ENCODE measurements at places on chromosomes 4 and X.
A peak's percentile ranks its signal among the peaks of the same experiment; 100 is the strongest.

GRCh38 chrX:19347916-19348315 lies 4.2 kb downstream of the PDHA1 start:
- peak overlapping the region; percentile 27 for H3K27ac ChIP-seq
- no peaks in the 10 kb centered on the region for H3K36me3 ChIP-seq
- peak; percentile 60 for DNase-seq
- H3K4me1 ChIP-seq: peaks cover 15% of the 10 kb centered on the region
- no peaks in the 10 kb centered on the region for H3K27me3 ChIP-seq

GRCh38 chr4:152149745-152150144 lies 386.1 kb downstream of the FBXW7 start:
- DNase-seq: no peak
- no peaks in the 10 kb centered on the region for H3K4me1 ChIP-seq
- no peak overlapping the region for H3K4me3 ChIP-seq

GRCh38 chr4:147981305-147981704 lies 249.4 kb downstream of the ARHGAP10 start:
- H3K27me3 ChIP-seq: no peaks in the 10 kb centered on the region
- H3K36me3 ChIP-seq: no peaks in the 10 kb centered on the region
- peak overlapping the region; percentile 34 for H3K27ac ChIP-seq
- peak; percentile 78 for DNase-seq

GRCh38 chr4:71262161-71262560 lies 76.7 kb upstream of the SLC4A4 start:
- H3K27me3 ChIP-seq: no peaks in the 10 kb centered on the region
- no peak overlapping the region for H3K27ac ChIP-seq
- no peaks in the 10 kb centered on the region for H3K36me3 ChIP-seq
- H3K4me1 ChIP-seq: peaks cover 22% of the 10 kb centered on the region

GRCh38 chrX:13419276-13419675 lies 99.4 kb upstream of the ATXN3L start:
- no peaks in the 10 kb centered on the region for H3K36me3 ChIP-seq
- H3K27ac ChIP-seq: peak overlapping the region; percentile 69
- no peak for DNase-seq

- no peaks in the 10 kb centered on the region for H3K27me3 ChIP-seq
- H3K36me3 ChIP-seq: no peaks in the 10 kb centered on the region
- no peak for DNase-seq
- H3K4me3 ChIP-seq: no peak overlapping the region
- no peak overlapping the region for H3K27ac ChIP-seq
- H3K4me1 ChIP-seq: peaks cover 10% of the 10 kb centered on the region
These were observed 200.6 kb upstream of the PGRMC2 start for GRCh38 chr4:128488055-128488705.

- no peaks in the 10 kb centered on the region for H3K27me3 ChIP-seq
These were observed 152.7 kb upstream of the AADAT start for GRCh38 chr4:170242471-170242870.

DNA sequence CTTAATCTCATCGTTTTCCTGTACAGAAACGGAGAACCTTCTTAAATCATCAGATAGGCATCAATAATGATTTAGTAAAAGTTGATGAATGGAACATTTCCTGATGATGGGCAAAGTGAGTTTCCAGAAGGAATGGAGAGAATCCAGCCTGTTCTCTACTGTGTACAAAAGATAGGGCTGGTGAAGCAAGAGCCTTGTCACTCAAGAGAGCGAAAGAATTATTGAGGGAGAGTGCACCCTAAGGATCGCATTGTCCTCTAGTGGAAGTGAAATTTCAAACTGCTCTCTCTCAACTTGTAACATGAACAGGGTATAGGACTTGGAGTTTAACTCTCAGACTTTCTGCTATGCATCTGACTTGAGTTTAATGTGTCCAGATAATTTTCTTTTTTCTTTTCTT lies 69.6 kb downstream of the CDS1 start:
- H3K27me3 ChIP-seq: no peaks in the 10 kb centered on the region
- H3K4me3 ChIP-seq: no peak overlapping the region
- H3K4me1 ChIP-seq: no peaks in the 10 kb centered on the region
- no peak overlapping the region for H3K27ac ChIP-seq
- H3K36me3 ChIP-seq: no peaks in the 10 kb centered on the region
- DNase-seq: no peak

DNA sequence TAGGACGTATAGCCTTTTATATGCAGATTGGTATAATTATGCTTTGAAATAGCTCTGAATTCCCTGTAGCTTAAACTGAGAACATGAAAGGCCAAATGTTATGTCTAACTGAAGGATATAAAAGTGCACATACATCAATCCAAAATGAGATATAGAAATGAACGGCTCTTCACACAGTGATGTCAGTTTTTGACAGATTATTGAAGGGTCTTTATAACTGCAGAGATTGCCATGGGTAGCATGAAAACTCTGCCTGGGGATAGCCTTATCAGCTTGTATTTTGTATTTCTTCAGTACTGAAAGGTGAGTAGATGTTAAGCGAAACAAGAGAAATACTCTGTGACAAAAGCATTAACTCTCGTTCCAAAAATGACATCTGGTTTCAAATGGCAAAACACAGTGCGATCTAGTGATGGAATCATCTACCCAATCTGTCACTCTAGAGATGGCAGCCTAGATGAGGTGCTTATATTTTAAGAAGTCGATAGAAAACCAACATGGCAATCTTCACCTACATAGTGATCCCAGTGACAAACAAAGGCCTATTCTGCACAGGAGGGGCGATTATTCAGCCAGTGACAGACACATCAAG lies 59.7 kb downstream of the PCDH10 start:
- H3K4me1 ChIP-seq: no peaks in the 10 kb centered on the region
- DNase-seq: no peak
- no peaks in the 10 kb centered on the region for H3K36me3 ChIP-seq
- H3K27ac ChIP-seq: no peak overlapping the region

GRCh38 chrX:13469963-13470684 lies 99.3 kb upstream of the EGFL6 start:
- H3K27ac ChIP-seq: no peak overlapping the region
- H3K36me3 ChIP-seq: no peaks in the 10 kb centered on the region
- peaks cover 19% of the 10 kb centered on the region for H3K4me1 ChIP-seq
- H3K27me3 ChIP-seq: no peaks in the 10 kb centered on the region
- peak; percentile 66 for DNase-seq
- no peak overlapping the region for H3K4me3 ChIP-seq

DNA sequence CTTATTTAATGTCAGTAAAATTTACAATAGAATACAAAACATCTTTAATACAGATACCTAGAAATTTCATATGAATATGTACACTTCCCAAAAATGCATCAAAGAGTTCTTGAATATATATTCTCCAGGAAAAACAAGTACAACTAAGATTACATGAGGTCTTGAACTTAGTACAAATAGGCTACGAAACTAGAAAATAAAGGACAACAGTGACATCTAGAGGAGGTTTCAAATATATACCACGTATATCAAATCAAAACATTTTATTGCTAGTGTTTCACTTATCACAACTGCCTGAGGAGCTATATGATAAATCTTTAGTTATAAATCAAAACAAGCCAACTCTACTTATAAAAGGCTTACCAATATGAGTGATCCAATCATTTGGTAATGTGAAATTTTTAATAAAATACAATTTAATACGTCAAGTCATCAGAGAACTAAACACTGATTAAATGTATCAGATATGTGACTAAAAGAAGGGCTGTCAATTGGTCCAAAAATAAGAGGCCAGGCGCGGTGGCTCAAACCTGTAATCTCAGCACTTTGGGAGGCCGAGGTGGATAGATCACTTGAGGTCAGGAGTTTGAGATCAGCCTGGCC lies 36.6 kb downstream of the ANAPC10 start:
- no peak overlapping the region for H3K27ac ChIP-seq
- H3K27me3 ChIP-seq: no peaks in the 10 kb centered on the region
- no peaks in the 10 kb centered on the region for H3K4me1 ChIP-seq
- H3K4me3 ChIP-seq: no peak overlapping the region
- no peaks in the 10 kb centered on the region for H3K36me3 ChIP-seq

DNA sequence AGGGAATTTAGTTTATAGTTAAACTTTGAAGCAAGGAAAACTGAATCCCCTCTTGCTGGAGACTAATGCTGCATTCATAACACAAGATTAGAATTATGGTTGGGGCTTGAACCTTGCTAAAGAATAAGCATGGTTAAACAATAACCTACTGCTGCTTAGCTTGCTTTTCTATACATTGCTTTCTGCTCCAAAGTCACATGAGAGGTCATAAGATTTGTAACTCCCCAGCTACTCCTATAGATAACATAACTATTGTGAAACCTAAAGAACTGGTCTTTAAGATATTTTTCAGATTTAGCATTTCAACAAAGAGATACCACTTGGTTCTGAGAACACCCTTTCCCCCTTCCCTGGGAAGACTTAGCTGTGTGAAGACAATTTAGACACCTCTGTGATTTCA lies 17.1 kb upstream of the HADH start:
- H3K36me3 ChIP-seq: no peaks in the 10 kb centered on the region
- DNase-seq: no peak
- H3K27me3 ChIP-seq: no peaks in the 10 kb centered on the region
- no peaks in the 10 kb centered on the region for H3K4me1 ChIP-seq

DNA sequence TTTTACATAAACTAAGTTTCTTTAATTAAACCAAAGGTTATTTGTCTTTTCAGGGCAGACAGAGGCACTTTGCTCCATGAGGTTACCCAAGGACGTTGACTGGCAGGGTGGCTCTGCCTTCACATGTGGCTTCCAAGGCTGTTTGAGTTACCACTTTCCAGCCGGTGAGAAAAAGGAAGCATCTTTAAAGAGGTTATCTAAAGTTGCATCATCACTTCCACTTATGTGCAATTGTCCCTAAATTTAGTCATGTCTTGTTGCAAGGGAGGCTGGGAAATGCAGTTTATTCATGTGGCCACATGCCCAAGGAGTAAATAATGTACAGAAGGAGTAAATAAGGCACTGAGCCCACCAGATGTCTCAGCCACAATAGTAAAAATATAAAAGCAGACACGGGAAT lies 29.0 kb upstream of the RAP1GDS1 start:
- H3K27me3 ChIP-seq: no peaks in the 10 kb centered on the region
- no peak overlapping the region for H3K27ac ChIP-seq
- H3K4me1 ChIP-seq: no peaks in the 10 kb centered on the region
- no peaks in the 10 kb centered on the region for H3K36me3 ChIP-seq

DNA sequence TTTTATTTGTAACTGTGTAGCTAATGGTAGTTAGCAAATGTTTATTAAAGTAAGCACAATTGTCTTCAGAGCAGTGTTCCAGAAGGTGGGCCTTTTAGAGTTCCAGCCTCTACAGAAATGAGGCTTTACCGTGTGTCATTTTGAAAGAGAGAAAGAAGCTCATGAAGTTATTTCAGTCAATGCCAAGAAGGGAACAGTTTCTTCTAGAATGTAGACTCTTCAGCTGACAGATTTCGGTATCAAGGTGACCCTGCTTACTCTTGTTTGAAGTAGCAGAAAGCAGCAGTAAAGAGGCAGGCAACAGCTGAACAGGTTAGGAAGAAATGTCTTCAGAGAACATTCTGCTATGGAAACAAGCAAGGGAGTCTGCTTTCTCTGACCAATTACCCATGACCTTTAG lies 93.6 kb downstream of the TASL start:
- H3K4me3 ChIP-seq: no peak overlapping the region
- no peak for DNase-seq
- no peaks in the 10 kb centered on the region for H3K36me3 ChIP-seq
- H3K27me3 ChIP-seq: no peaks in the 10 kb centered on the region

GRCh38 chrX:15366506-15367352 lies 17.5 kb downstream of the VEGFD start:
- H3K27ac ChIP-seq: no peak overlapping the region
- no peak overlapping the region for H3K4me3 ChIP-seq
- no peaks in the 10 kb centered on the region for H3K27me3 ChIP-seq
- H3K36me3 ChIP-seq: no peaks in the 10 kb centered on the region
- H3K4me1 ChIP-seq: no peaks in the 10 kb centered on the region

- no peaks in the 10 kb centered on the region for H3K27me3 ChIP-seq
- no peaks in the 10 kb centered on the region for H3K36me3 ChIP-seq
- no peak for DNase-seq
- no peak overlapping the region for H3K4me3 ChIP-seq
- H3K4me1 ChIP-seq: no peaks in the 10 kb centered on the region
These were observed 194.6 kb downstream of the MAML3 start for GRCh38 chr4:139959396-139959795.

GRCh38 chrX:20144491-20144890 lies 2.9 kb upstream of the EIF1AX start:
- DNase-seq: peak; percentile 66
- H3K4me1 ChIP-seq: peaks cover 3% of the 10 kb centered on the region

DNA sequence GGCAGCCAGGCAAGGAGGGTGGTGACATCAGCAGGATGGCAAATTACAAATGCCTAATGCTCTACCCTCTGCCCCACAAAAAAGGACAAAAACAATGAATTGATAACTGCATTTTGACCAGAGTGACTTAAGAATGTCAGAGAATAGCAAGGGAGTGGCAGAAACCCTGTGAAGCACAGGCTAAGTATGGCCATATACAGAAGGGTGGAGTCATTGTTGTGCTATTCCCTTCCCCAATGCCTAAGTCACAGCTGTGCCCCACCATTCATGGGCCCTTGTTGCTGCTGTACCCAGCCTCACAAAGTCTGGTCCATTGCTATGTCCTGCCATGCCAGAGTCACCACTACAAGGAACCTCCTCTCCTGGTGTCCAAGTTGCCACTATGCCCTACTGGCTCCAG lies 123.1 kb downstream of the NEK1 start:
- H3K4me3 ChIP-seq: no peak overlapping the region
- H3K27me3 ChIP-seq: no peaks in the 10 kb centered on the region
- DNase-seq: no peak
- H3K36me3 ChIP-seq: no peaks in the 10 kb centered on the region
- H3K27ac ChIP-seq: no peak overlapping the region

DNA sequence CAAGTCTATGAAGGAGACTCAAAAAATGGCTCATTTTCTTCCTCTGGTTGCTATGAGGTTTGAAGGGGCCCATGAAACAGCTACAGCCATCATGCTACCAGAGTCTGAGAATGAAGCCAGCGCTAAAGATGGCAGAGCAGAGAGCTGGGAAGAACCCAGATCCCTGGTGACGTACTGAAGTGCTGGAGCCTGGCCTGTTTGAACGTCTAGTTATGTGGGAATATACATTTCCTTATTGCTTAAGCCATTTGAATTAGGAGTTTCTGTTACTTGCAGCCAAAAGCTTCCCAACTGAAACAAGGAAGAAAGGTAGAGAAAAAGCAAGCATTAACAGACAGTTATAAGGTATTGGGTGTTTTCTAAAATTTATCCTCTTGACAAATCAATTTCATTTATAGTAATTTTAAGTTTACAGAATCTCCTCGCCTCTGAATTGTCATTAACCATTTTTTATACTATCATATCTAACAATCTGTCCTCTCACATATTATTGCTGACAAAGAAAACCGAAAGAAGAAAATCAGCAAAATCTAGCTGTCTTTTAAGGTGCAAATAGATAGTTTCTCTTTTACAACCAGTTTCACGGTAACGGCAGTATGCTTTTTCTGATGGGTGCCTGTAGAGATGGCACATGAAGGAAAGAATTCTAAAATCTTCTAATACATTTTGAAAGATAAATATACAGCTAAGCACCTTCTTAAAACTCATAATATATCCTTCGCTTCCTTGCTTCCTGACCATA lies 8.9 kb upstream of the COQ2 start:
- H3K4me1 ChIP-seq: no peaks in the 10 kb centered on the region
- DNase-seq: no peak
- no peak overlapping the region for H3K4me3 ChIP-seq
- H3K27me3 ChIP-seq: no peaks in the 10 kb centered on the region
- H3K27ac ChIP-seq: no peak overlapping the region
- no peaks in the 10 kb centered on the region for H3K36me3 ChIP-seq

- H3K27me3 ChIP-seq: no peaks in the 10 kb centered on the region
- DNase-seq: peak; percentile 44
- H3K36me3 ChIP-seq: no peaks in the 10 kb centered on the region
- peaks cover 69% of the 10 kb centered on the region for H3K4me1 ChIP-seq
- H3K4me3 ChIP-seq: peak overlapping the region; percentile 86
These were observed 3.2 kb downstream of the SCARB2 start for GRCh38 chr4:76210452-76210851.

- H3K36me3 ChIP-seq: no peaks in the 10 kb centered on the region
- no peak overlapping the region for H3K4me3 ChIP-seq
- H3K4me1 ChIP-seq: no peaks in the 10 kb centered on the region
- no peak for DNase-seq
These were observed 24.4 kb upstream of the ZNF718 start for GRCh38 chr4:99863-100262.
